ENCODE measurements at places on chromosomes 3 and 15.

GRCh38 chr15:33822479-33822878 lies 145.8 kb upstream of the CHRM5 start:
- no peak for DNase-seq

DNA sequence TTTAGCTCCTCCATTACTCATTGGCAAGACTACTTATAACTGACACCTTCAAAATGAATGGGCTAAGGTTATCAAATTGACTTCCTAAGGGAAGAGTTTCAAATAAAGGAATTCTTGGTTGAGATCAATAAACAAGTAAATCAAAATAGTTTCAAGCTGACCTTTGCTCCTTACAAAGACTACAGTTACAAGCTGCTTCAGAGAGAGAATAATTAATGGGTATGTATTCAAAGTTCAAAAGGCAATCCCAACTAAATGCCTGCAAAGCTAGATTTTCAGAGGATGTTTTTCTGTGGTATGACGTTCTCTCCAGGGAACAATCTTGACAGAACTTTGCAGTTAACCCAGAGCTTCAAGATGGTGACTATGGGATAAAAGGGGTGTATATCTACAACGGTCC lies 153.7 kb downstream of the SUCLG2 start:
- no peak for DNase-seq

DNA sequence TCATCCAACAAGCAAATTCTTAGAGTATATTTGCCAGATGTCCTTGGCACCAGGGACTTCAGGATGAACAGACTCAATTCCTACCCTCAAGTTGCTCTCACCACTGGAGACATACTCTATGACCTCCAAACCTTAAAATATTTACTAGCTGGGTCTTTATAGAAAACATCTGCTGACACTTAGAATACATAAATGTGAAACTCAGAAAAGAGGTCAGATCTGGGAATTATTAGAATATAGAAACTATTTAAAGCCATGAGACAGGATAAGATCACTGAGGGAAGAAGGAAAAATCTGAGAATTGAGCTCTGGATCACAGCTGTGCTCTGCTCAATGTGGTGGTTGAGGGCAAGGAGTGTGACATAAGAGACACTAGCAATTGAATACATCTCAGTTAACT lies 695.4 kb upstream of the UBE2E2 start:
- DNase-seq, result no peak

- DNase-seq, result peak; percentile 29
These were observed 50.1 kb downstream of the LYSMD4 start for GRCh38 chr15:99683000-99683670.

- DNase-seq, result no peak
These were observed 6.0 kb upstream of the SAMD7 start for GRCh38 chr3:169905404-169905803.

DNA sequence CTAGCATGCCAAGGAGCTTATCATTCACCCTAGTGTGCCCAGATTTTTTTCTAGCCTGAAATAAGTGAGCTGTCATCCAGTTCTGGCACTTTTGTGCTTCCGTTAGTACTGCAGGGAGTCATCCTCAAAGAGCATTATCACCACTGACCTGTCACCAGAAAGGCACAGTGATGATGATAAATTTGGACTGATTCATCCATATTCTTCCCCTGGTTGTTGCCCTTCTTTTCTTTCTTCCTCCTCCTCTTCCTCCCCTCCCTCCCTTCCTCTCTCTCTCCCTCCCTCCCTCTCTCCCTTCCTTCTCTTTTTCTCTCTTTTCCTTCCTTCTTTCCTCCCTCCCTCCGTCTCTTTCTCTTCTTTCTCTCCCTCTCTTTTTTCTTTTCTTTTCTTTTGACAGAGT lies 21.3 kb downstream of the SLC35G2 start:
- no peak for DNase-seq

DNA sequence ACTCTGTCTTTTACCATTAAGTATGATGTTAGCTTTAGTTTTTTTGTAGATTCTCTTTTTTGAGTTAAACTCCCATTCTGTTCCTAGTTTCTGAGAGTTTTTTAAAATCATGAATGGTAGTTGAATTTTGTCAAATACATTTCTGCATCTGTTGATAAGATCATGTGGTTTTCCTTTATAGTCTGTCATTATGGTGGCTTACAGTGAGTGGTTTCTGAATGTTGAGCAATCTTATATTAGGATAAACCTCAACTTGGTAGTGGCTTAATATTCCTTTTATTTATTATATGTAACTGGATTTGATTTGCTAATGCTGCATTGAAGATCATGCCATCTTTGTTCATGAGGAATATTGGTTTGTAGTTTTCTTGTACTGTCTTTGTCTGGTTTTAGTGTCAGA lies 34.8 kb downstream of the NEO1 start:
- DNase-seq, result no peak

- no peak for DNase-seq
These were observed 216.1 kb downstream of the THRB start for GRCh38 chr3:24278543-24278942.

DNA sequence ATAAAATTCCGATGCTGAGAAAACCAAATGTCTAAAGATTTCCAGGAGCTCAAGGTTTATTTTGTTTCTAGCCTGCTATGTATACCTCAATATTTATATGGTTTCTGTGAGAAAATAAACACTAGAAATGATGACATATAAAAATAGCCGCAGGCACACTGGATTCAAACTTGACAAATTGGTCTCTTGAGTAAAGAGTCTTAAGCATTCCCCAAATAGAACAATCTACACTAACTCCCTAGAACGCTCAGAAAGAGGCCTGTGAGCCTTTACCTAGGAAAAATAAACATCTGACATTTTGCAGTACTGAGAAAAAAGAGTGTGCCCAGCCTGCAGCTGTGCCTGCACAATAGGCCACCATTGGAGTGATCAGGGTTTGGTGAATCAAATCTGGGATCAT lies 75.2 kb downstream of the NEK10 start:
- DNase-seq, result no peak

GRCh38 chr3:161150001-161150525 lies 44.9 kb upstream of the B3GALNT1 start:
- no peak for DNase-seq

DNA sequence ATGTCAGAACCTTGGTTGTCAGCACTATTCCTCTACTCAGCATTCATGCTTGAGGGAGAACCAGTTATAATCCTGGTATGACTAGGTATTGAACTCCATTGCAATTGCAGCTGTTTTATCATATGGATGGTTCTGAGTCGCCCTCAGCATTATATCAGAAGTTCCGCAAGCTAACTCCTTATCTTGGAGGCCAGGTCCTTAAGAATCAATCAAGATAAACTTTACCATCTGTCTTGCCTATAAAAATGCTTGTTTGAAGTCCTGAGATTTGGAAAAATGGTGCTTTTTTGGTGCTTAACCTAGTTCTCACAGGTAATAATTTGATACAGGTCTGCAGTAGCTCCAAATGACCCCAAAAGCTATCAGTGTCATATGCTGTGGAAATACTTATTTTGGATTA lies 16.3 kb upstream of the PLSCR1 start:
- DNase-seq, result no peak

- DNase-seq, result no peak
These were observed 135.4 kb upstream of the FRMD4B start for GRCh38 chr3:69521286-69521685.

- no peak for DNase-seq
These were observed 36.8 kb upstream of the MAP3K13 start for GRCh38 chr3:185325946-185326791.

DNA sequence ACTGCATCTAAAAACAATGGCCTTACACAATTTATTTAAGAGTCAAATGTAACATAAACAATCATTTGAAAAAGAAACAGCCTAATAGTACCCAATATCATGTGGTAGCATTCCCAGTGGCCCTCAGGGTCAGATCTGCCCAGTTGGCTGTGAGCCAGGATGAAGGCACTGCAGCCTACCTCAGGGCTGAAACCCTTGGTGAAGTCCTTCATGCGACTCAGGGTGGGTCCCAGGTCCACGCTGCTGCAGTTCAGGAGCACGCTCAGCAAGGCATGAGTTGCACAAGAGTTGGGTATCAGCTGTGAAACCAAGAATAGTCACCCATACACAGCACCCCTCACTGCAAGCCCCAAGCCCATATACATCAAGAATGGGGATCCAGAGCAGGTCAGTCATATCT lies 37.1 kb downstream of the SEMA3G start:
- no peak for DNase-seq

DNA sequence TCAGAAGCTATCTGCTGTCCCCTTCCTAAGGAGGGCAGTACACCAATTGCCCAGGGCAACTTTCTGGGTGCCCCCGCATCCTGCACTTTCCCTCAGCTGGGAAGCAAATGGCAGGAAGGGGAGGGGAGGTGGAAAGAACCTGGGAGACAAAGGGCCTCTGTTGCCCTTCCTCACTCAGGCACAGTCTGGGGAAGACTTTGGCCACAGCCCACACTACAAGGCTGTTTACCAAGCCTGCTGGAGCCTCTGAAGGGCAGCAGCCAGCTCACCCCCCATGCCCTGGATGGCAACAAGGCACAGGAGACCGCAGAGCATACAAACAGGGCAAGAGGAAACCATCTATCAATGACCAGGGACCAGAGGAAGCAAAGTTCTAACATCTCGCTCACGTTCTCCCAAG lies 42.4 kb downstream of the ARRDC4 start:
- no peak for DNase-seq

DNA sequence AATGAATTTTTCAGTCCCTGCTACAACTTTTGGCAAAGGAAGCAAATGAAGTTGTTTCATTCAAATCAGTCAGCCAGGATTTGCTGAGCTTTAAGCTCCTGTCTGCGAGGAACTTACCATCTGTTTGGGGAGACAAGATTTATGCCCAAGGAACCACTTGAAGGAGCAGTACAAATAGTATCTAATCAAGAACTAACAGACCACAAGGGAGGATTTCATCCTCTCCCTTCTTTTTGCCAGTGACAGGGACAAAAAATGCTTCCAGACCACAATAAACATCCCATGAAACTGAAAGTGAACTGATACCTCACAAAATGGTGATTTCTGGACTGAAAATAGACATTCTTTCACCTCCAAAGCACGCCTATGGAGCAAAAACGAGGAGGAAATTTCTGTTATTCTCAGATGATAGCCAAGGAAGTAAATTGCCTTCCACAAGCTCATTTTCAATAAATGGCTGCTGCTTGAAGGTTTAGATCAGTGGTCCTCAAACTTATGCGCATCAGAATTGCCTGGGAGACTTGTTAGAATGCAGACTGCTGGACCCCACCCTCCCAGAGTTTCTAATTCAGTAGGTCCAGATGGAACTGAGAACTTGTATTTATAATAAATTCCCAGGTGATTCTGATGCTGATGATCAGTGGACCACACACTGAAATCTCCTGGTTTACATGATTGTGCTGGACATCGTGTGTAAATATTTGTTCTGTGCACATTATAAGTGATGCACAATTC lies 202.4 kb upstream of the GADL1 start:
- no peak for DNase-seq

DNA sequence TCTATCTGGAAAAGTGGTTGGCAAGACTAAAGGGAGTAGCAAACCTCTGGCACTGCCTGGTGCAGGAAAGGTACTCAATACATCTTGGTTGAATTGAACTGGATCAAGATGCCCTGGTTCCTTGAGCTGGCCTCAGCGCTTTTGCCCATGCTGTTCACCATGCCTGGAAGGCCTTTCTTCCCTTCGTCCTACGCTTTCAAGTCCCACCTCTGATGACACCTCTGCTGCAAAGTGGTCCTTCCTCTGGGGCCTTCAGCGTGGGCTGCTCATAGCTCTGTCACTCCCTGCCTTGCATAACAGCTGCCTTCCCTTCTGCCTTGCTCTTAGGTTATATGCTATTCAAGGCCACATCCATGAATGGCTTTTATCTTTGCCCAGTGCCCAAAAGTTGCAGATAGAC lies 23.0 kb downstream of the ITGA11 start:
- no peak for DNase-seq

GRCh38 chr3:59526999-59527398 lies 477.2 kb upstream of the CFAP20DC start:
- DNase-seq, result no peak

- DNase-seq, result peak; percentile 51
These were observed 115.8 kb upstream of the ARHGEF3 start for GRCh38 chr3:56917361-56918110.

- no peak for DNase-seq
These were observed 52.7 kb downstream of the OTOL1 start for GRCh38 chr3:161549261-161549660.

DNA sequence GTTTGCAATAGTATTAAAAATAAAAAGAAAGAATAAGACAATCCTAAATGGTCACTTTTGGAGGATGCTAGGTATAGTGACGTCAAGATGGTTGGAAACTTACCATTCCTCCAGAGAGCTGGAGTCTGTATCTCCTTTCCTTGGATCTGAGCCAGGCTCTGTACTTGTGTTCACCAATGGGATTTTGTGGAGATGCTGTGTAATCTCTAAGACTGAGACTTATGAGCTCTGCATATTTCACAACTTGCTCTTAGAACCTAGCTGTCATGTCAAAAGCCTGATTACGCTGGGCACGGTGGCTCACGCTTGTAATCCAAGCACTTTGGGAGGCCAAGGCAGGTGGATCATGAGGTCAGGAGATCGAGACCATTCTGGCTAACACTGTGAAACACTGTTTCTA lies 126.8 kb upstream of the CLSTN2 start:
- no peak for DNase-seq

DNA sequence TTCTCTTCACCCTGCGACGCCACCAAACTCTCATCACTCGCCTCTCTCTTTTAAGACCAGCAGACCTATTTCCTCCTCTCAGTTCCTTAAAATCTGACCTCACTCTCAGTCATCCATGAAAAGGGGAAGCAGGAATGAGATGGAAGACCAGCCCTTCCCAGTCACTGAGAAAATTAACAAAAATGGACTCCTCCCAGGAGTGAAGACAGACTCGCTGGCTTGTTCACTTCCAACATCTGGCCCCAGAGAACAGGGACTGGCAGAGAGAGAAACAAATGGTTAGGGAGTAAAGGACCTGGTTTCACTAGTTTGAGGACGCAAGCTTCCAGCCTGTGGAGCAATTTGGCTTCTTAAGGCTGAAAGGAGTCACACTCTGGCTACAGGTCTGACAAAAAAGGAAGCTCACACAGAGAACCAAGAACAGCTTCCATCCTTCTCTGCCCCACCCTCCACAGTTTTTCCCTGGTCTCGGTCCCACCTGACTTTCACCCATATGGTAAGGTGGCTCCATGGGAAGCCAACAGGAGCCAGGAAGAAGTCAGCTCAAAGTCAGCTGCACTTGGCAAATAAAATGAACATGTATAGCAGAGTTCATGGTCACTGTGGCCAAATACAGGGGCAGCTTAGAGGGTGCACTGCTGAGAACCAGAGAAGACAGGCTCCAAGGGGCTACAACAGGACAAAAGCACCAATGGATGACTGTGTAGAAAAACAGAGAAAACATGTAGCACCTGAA lies 57.2 kb downstream of the ITGB5 start:
- peak; percentile 8 for DNase-seq

DNA sequence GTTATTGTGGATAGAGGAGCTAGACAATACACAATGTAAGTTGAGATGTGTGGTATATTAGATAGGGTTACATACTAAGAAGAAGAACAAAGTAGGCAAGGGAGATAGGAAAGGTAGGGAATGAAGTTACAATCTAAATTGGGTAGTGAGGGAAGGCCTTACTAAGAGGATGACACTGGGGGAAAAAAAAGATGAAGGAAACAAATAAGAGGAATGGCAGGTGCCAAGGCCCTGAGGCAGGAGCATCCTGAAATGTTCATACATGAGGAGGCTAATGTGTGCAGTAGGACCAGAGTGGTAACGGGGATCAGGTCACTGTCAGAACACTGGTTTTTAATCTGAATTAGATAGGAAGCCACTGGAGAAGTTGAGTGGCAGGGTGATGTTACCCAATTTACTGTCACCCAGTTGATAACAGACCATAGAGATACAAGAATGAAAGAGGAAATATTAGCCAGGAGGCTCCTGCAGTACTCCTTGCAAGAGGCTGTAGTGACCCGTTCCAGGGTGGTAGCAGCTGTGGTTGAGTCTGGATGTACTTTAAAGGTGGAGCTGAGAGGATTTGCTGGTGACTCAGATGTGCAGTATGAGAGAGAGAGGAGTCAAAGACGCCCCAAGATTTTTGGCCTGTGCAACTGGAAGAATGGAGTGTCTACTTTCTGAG lies 14.4 kb downstream of the RTP1 start:
- no peak for DNase-seq

Measured in CD4-positive, alpha-beta T cell treated with Interleukin-17A for 1 hour (primary cell).